ENCODE measurements at places on chromosomes 1 and 21. TPM values are rescaled to one million over a fixed set of nuclear protein-coding genes. Genes with fewer than 3 reads are reported as not detected.

DNA sequence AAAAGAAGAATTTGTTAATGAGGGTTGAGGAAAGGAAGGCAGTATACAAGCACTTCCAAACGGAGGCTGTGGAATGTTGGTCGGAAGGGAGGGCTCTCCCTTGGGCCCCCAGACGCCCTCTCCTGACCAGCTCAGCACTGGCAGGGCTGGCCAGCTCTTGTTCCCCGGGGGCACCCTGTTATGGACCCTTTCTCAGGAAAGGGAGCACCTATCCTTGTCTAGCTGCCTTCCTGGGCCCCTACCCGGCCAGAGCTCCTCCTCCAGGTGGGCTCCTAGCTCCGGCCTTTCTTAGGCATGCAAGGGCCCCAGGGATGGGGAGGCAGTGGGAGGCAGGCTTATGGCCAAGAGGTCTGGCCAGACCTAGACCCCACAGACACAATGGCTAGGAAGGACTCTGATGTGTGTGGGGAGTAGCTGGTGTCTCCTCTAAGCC lies 926 bp downstream of the BLACAT1 start:
- peaks cover 34% of the 10 kb centered on the region for H3K4me1 ChIP-seq
- DNase-seq, result no peak
- no peak overlapping the region for H3K27ac ChIP-seq
- peaks cover 30% of the 10 kb centered on the region for H3K36me3 ChIP-seq

Gene PRAMEF1
- not detected for total RNA-seq

GRCh38 chr1:26496861-26497260 lies 24.6 kb downstream of the HMGN2 start:
- H3K4me1 ChIP-seq, result no peaks in the 10 kb centered on the region
- DNase-seq, result no peak
- no peak overlapping the region for H3K27ac ChIP-seq
- peaks cover 29% of the 10 kb centered on the region for H3K27me3 ChIP-seq
- no peak overlapping the region for H3K4me3 ChIP-seq

GRCh38 chr1:225962440-225962975 lies 21.5 kb upstream of the LEFTY2 start:
- no peaks in the 10 kb centered on the region for H3K27me3 ChIP-seq
- DNase-seq, result peak; percentile 88
- H3K4me3 ChIP-seq, result peak overlapping the region; percentile 52
- peaks cover 9% of the 10 kb centered on the region for H3K4me1 ChIP-seq
- no peaks in the 10 kb centered on the region for H3K36me3 ChIP-seq
- H3K27ac ChIP-seq, result no peak overlapping the region

Gene ERICH3
- total RNA-seq, result 0.15 TPM

Gene SLAMF7
- 8.4 TPM for total RNA-seq

Gene RIPPLY3
- total RNA-seq, result 0.17 TPM

DNA sequence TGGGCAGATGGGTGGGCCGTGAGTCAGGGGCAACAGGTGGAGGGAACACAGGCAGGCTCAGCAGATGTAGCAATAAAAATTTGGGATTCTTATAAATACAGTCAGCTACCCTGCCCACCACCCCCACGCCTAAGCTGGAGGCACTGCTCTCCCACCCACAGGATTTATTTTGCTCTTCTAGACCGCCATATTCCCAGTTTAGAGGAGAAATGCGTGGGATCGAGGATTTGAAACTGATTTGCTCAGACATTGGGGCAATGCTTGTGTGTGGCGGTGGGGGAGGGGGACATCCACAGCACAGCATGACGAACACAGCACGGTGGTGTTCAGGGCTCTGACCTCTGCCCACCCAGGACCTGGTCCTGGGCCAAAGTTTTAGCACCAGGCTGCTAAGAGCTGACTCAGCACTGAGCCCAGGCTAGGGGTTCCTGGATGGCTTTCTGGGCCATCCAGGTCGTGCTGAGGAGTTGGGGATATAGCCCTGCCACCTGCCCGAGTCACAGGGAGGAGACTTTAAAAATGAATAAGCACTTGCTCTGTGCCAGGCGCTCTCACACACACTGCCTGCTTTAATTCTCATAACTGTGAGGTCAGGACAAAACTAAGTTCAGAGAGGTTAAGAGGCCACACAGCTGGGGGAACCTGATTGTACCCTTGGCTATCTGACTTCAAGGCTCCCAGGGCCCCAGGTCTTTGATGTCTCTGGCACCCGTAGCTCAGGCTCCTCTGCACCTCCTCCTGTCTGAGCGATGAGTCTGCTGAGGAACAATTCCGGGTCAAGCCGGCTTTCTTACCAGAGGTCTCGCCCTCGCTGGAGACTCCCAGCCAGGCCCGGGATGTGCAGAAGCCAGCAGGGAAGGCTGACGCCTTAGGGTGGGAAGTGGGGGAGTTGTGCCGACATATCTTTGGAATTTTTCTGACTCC lies 29.4 kb upstream of the CSF1 start:
- H3K36me3 ChIP-seq, result no peaks in the 10 kb centered on the region
- H3K27me3 ChIP-seq, result no peaks in the 10 kb centered on the region
- H3K4me1 ChIP-seq, result no peaks in the 10 kb centered on the region
- no peak overlapping the region for H3K4me3 ChIP-seq
- H3K27ac ChIP-seq, result no peak overlapping the region

GRCh38 chr1:227838181-227838580 lies 22.7 kb downstream of the PRSS38 start:
- no peak overlapping the region for H3K27ac ChIP-seq
- no peaks in the 10 kb centered on the region for H3K36me3 ChIP-seq
- H3K4me3 ChIP-seq, result no peak overlapping the region
- no peak for DNase-seq
- peaks cover 23% of the 10 kb centered on the region for H3K27me3 ChIP-seq

Gene PKP1
- 0.09 TPM for total RNA-seq

DNA sequence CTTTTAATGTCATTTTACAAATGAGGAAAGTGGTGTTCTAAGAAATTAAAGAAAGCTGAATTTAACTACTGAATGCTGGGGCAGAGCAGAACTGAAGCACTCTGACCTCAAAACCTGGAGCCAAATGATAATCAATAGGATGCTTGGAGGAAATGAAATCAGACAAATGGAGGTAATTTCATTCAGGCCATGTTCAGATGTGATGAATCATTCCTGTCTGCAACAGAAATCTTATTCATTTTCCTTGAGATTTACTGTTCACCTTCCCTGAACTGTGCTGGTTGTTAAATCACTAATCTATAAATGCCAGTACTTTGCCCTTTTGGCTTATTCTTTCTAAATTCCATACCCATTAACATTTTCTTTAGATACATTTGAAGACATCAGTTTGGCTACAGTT lies 85.6 kb upstream of the SNX7 start:
- H3K27ac ChIP-seq, result no peak overlapping the region
- H3K4me1 ChIP-seq, result no peaks in the 10 kb centered on the region
- DNase-seq, result no peak
- H3K36me3 ChIP-seq, result no peaks in the 10 kb centered on the region
- H3K4me3 ChIP-seq, result no peak overlapping the region
- H3K27me3 ChIP-seq, result no peaks in the 10 kb centered on the region

DNA sequence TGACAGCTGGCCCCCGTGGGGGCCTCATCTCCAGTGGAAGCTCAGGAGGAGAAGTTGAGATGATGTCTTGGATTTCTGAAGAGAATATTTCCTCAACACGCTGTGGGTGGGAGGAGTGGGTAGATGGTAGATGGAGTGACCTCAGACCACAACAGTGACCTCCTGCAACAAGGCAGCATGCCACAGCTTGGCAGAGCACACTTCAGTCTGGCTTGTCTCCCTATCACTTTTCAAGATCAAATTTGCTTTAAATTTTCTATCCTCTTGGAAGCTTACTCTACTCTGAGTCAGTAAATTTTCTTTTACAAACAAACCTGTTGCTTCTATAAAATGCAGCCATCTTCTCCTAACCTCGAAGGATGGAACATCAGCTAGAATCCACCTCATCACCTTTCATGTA lies 59.7 kb downstream of the NTPCR start:
- no peak for DNase-seq
- peaks cover 6% of the 10 kb centered on the region for H3K36me3 ChIP-seq
- H3K4me3 ChIP-seq, result no peak overlapping the region
- no peak overlapping the region for H3K27ac ChIP-seq

DNA sequence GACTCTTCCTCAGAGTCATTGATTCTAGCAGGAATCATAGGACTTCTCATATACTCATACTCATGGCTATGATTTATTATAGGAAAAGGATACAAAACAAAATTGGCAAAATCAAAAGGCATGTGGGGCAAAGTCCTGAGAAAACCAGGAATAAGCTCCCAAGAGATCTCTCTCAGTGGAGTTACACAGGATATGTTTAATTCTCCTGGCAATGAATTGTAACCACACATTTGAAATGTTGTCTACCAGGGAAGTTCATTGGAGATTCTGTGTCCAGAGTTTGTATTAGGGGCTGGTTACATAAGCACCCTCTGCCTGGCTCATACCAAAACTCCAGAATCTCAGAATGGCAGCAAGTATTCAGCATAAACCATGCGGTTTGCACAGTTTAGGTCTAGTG lies 63.9 kb downstream of the ADAMTS1 start:
- H3K27ac ChIP-seq, result no peak overlapping the region
- DNase-seq, result no peak
- H3K4me1 ChIP-seq, result no peaks in the 10 kb centered on the region
